ENCODE measurements at places on chromosomes 1 and 21. TPM values are rescaled to one million over a fixed set of nuclear protein-coding genes. Genes with fewer than 3 reads are reported as not detected.
A peak's percentile ranks its signal among the peaks of the same experiment; 100 is the strongest.

GRCh38 chr1:108712606-108713150, at the start of gene FNDC7:
FNDC7 (plus strand) TSS chr1:108712908; CDS start chr1:108712934, 26 bp downstream.
- DNase-seq = no peak

The RFX5 gene
- 27.3 TPM for total RNA-seq

DNA sequence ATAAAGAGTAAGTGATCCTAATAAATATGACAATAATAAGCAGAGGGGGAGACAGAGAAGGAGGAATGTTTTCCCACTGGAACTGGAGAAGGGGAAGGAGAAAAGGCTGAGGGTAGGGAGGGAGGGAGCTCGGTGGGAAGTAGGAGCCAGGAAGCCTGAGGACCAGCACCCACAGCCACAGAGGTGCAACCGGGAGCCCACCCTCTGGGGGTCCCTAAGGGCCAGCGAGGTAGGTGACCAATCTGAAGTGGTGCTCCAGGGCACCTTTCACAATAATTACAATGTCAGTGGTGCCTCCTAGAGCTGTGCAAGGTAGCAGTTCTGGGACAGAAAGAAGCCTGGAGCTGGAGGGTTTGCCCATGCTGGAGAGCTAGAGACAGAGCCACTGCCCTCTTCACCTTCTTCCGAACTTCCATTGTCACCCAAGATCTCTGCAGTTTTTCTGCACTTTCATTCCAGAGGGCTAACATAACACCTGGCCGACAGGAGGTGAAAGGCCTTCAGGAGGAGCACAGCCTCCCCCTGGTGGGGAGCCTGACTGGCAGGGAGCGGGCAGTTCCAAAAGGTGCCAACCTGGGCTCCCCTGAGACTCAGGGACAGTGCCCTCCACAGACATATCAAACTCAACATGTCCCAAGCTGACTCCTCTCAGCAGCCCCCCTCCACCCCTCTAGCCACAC, 4.1 kb upstream of the AHCYL1 start:
- no peak for DNase-seq

DNA sequence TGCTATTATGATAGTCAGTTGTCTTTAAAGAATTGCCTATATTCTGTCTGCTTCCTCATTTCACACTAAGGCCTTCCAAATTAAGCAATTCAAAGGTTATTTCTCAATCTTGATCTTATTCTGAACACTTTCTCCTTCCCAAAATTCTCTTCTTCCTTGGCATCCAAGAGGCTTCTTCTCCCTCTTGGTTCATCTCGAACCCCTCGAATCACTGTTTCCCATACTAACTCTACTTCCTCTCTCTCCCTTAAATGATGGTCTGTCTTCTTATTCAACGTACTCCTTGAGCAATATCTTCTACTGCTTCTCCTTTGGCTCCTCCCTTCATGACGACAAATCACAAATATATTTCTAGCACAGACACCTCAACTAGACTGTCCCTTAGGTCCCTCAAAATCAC, 4.5 kb downstream of the COPA start:
- DNase-seq = no peak

The PIGR gene
- 30.1 TPM for total RNA-seq

DNA sequence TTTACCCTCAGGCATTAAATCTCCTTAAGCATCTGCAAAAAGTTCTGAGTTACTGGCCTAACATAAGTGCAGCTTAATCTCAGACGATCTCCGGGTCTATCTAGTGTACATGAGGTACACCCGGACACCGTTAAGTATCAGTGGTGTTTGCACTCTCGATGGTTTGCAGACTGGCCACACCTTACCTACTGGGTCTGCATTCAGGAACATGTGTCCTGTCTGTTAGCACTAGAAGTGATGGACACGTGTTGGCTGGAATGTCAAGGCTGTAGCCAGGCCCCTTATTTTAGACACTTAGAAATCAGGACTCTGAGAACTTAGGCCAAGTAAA, 783 bp upstream of the AGL start:
- DNase-seq = no peak

DNA sequence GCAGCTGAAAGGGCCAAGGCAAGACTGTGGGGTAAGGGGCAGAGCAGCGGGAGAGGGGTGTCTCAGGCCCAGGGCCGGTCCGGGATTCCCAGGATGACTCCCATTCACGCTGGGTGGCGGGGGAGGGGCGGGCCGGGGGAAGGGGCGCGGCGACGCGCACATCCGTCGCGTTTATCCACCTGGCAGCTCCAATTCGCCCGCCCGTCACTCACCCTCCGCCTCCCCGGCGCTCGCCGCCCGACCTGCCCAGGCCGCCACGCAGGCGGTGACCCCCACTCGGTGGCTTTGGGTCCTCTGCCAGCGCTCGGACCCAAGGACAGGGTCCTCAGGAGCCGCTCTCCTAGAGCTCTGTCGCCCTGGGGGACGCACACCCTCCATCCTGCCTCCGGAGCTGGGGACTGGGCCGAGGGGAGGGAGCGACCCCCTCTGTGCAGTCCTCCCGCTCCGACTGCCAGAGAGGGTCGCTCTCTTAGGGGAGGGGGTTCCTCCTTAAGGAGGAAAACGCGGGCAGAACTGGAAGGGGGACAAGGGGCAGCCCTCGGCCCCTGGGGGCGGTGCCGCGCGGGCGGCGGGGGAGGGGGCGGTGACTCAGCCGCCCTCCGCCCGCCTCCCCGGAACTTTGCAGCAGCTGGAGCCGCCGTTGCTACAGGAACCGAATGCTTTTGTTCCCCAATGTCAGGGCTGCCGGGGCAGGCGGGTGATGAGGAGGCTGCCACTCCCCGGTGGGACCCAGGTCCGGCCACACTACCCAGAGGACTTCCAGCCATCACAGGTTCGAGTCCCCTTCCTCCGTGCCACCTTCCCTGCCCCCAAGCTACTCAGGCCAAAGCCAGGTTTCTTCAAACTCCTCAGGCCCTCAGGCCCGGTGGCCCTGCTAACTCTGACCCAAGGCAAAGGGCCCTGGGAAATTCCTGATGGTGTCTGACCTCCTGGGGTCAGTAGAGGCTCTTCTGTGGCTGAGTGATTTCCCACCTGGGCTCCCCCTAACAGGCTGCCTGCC, 3.4 kb downstream of the ADGRB2 start:
- no peak for DNase-seq

DNA sequence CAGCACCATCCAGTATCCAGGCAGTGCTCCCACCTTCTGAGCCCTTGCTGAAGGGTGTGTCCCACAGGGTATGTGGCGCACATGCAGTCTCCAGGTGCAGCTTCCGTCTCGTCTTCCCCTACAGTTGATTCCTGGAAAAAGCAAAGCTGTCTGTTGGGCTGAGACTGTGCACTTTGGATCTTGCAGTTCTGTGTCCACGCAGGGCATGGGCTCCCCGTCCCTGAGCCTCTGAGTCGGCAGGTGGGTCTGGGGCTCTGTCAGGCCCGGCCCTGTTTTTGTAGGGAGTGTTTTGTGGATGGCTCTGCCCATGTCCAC, 32.8 kb downstream of the SNAP47 start:
- DNase-seq = no peak

GRCh38 chr1:195604287-195604686, 1004.0 kb downstream of the KCNT2 start:
- DNase-seq = no peak

DNA sequence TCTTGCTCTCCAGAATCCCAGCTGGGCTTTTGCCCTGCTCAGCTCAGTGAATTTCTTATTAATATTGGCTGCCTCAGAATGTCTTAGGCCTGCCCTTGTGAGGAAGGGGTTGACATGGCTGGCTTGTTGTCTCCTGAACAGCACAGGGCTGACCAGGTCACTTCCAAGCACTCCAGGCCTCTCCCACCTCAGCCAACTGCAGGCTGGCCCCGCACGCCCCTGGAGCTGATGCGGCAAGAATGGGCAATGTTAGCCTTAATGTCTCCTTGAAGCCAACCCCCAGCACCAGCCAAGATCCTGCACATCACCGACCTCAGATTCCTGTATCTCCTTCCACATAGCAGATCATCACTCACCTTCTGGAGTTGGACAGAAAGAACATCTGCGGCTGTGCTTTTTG, 598.6 kb downstream of the AJAP1 start:
- DNase-seq = peak; percentile 53

GRCh38 chr1:151956957-151957497, 36.6 kb downstream of the S100A10 start:
- no peak for DNase-seq

The NPL gene
- 3.2 TPM for total RNA-seq

DNA sequence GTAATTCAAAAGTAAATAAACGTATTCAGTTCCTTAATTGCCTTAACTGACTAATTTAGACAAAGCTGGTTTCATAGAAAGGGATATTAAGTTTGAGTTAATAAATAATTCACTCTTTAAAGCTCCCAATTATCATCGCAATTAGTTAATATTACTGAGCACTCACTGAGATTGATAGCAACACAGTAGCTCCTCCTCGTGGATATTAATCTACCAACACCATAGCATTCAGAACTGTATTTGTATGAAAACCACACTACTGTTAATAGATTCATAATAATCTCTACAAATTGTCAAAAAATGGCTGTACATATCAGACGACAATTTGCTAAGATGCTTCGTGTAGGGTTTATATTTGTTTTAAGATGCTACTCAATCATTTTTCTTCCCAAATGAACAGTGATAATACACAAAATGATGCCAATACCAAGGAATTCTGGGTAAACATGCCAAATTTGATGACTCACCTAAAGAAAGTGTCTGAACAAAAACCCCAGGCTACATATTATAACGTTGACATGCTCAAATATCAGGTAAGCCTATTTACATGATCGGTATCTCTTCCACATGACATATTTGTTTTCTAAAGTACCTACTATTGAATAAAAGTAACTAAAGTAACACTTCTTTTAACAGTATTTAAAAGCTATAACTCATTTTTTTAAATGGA, 18.8 kb upstream of the DYNLT5 start:
- DNase-seq = no peak

The SETSIP gene
- not detected for total RNA-seq

DNA sequence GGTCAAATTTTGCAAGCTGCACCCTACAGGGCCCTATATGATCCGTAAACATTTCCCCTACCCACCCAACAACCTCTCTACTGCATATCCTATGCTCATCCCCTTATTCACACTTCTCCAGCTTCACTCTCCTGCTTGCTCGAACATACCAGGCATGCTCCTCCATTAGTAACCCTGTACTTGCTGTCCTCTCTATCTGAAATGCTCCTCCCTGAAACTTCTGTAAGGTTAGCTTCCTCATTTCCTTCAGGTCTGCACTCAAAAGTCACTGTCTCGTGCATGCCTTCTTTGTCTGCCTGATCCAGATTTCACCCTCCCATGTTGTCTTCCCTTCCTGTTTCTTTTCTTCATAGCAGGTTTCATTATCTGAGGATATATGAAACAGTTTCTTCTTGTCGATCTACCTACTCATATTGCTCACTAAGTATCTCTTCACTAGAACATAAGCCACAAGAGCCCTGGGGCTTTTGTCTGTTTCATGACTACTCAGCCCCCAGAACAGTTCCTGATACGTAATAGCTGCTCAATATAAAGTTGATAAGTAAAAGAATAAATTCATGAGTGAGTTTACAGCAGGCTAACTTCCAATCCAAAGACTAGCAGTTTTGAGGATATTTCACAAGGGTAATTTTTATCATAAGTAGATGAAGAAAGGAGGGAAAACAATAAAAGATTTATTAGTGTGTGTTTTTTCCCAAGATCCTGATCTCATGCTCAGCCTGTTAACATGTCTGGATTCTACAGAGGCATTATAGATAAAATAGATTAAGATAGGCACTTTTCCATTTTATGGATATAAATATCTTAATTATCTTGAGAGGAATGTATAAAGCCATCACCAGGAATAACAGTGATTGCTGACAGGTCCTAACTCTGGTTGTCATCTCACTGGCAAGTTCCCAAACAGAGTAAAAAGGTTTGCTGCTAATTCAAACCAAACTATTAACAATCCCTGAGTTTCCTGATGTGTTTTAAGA, 392.5 kb upstream of the ESRRG start:
- no peak for DNase-seq

The ZRANB2 gene
- 87.1 TPM for total RNA-seq

The CHD1L gene
- total RNA-seq = 36.8 TPM

DNA sequence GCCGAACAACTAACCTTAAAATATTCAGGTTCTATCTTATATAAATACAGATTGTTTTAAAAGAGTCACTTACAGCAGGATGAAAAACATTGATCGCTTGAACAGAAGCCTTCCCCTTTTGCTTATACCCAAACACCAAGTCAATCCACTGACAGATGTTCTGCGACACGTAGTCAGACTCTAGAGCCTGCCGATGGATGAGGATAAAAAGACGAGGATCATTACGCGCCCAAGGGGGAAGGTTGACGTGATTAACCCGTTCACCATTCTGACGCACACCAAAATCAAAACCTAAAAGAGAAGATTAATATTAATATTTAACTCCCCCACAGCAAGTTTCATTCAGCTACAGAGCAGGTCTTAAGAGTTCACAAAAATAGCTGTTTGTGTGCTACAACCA, 59.4 kb upstream of the GNG4 start:
- DNase-seq = no peak

The TIMM17A gene
- total RNA-seq = 53.0 TPM

- DNase-seq = no peak
Measured at GRCh38 chr21:41627428-41627827, 119.5 kb upstream of the TMPRSS2 start.

GRCh38 chr1:33957854-33958253, 94.0 kb downstream of the HMGB4 start:
- DNase-seq = no peak

DNA sequence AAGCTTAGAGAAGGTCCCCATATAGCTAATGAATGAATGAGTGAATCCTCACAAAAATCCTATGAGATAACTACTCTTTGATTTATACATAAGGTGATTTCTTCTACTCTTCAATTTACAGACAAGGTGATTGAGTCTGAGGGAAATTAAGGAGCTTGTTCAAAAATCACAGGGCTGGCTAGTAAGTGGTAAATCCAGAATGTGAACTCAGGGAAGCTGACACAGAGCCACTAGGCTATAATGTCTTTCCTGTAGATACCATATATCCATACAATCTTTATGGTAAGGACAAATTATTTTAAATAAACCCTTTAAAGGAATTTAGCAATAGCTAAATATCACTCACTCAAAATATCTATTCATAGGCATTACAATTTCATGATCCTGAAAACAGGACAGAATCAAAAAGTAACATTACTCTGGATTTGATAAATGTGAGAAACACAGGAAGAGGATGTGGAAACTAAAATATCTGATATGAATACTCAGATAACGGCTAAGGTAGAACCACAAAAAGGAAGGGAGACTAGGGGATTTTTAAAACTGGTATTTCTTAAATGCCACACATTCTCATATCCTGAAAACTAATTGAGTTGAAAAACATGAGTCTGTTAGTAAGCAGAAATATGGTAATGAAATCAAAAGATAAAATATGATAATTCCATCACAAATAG, 108.2 kb downstream of the NBPF12 start:
- no peak for DNase-seq

The RUNX1 gene
- total RNA-seq = 11.9 TPM

GRCh38 chr1:35379317-35380000, 111.0 kb downstream of the ZMYM4 start:
- DNase-seq = no peak

- DNase-seq = no peak
Measured at GRCh38 chr1:209871430-209871829, 43.7 kb downstream of the UTP25 start.

The EXO1 gene
- total RNA-seq = 25.5 TPM

DNA sequence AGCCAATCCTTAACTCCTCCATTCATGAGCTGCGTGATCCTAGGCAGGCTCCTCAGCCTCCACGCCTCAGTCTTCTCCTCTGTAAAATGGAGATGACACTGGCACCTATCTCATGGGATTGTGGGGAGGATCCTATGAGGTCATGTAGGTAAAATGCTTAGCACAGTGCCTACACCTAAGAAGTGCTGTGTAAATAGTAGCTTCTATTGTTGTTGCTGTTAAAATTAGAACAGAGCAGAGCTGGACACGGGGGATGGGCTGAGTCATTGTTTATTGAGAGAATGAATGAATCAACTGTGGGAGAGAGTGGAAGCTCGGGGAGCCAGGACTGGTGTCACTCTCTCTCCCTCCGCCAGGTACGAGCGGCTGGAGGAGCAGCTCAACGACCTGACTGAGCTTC, 43.0 kb downstream of the TMCC2 start:
- no peak for DNase-seq
